Heart left ventricle (tissue), 16 donors: ENCODE measurements at places on chromosomes 5 and 9. TPM values are rescaled to one million over a fixed set of nuclear protein-coding genes. Genes with fewer than 3 reads are reported as not detected.

The FGF1 gene
- total RNA-seq, result 70.2 TPM

The CYLC2 gene
- total RNA-seq, result not detected

The FREM1 gene
- total RNA-seq, result 1.8 TPM

DNA sequence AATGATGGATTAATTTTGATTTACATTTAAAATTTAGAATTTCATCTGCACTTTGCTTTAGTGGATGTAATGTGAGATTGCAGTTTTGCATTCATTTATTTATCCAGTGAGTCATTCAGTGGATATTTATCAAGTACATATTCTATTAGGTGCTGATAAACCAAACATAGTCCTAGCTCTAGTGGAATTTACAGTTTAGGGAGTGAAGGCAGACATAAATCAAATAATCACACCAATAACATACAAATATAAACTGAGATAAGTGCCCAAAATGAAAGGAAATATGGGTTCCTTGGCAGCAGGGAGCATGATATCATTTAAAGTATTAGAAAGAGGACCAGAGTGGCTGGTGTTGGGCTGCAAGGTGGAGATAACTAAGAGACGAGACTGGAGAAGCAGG is 14.7 kb upstream of the NIPBL start:
- DNase-seq, result no peak

GRCh38 chr5:33049842-33050241 is 338.7 kb downstream of the NPR3 start:
- DNase-seq, result no peak

DNA sequence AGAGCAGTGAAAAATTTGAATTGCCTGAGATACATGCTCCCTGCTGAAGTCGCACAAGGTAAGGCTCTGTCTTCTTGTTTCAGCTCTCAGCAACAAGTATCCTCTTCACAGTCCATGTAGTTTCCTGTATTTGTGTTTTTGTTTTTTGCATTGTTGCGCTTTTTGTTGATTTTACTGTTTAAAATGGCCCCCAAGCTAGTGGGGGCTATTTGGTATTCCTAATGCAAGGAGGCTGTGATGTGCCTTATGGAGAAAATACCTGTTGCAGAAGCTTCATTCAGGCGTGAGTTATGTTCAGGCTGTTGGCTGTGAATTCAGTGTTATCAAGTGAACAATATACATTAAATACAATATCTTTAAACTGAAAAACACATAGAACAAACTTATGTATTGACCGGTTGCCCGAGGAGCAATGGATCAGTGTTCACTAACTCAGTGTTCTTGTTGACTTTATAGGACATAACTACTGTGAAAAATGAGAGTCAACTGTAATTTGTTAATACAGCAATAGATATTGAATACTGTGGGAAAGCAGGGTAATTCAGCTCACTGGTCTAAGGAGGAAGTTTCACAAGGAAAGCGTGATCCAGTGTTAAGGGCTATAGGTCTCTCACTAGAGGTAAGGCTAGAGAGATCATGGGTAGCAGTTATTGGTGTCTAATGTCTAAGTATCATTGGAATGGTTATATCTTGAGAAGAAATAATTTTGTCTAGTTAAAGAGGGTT is 150.5 kb downstream of the GCNT1 start:
- DNase-seq, result no peak

- DNase-seq, result no peak
Observed at GRCh38 chr5:77620405-77620804, 18.1 kb downstream of the OTP start.

DNA sequence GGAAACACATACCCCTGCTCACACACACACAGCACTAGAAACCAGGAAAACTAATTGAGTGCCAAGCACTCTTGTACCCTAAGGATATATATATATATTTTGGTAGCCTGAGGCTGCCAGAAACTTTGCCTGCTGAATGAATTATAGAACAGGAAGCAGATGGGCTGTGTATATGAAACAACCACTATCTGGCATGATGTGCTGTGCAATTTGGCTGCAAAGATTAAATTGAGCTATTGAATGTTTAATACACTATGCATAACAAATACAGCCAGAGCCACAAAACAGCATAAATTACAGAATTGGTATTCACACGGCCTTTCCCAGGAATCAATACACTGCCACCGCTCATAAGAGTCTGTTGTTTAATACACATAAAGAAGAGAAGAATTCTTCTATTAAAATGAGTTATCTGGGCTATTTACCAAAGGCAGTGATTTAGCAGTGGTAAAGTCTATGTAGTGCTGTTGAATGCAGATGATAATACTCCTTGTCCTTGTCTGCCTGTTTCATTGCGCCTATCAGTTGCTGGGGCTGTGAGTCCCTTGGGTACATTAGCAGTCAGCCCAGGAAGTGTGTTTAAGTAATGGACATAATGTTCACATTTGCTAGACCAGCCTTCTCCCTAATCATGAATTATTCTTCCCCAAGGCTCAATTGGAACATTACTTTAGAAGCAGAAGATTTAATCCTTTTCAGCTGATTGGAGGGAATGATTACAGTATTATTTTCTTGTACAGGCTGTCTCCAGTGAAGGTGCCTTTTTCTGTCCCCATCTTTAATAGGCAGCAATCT is 294.3 kb downstream of the TLE1 start:
- no peak for DNase-seq

GRCh38 chr5:27381686-27382085 is 343.3 kb upstream of the CDH9 start:
- DNase-seq, result no peak
